Bronchial epithelial cell (primary cell): ENCODE measurements at places on chromosomes 5 and 9.

- DNase-seq: peak; percentile 50
Measured at GRCh38 chr5:69213513-69214215, 21.0 kb upstream of the CDK7 start.

- DNase-seq: peak; percentile 12
Measured at GRCh38 chr9:87278971-87279733, 218.5 kb upstream of the DAPK1 start.

DNA sequence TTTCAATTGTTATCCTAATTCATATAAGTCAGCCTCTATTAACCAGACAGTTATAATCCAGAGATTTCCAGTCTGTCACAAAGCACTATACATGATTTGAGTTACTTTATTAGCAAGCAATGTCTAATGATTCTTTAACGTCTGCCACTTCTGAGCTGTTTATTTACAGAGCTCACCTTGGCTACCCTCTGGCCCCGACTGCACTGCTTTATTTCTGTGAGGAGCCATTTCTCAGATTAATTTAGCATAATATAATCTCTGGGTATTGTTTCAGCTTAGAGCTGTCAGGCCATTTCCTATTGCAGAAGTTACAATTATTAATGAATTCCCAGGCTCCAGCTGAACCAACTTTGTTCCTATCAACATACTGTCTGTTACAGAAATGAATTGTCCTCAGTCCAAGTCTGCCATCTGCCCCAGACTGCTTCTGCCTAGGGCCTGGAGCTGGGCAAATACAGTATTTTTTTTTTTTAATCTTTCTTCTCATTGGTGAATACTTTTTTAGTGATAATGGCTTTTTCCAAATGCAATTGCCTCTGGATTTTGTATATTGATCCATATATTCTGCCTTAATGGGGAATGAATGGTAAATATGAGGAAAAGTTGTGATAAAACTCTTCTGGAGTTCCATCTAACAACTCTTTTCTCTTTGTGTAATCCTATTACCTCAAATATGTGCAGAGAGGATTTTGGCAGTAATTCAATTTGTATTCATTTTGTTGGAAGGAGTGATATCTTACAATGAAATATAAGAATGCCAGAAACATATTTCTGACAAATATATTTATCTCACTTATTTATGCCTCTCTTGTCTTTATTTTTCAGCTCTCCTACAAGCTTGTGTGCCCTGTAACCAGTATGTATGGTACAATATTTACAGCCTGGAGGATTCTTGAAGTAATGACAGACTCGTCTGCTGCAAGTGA is 104.7 kb downstream of the FOCAD start:
- DNase-seq: no peak

GRCh38 chr9:136083558-136084062 is 11.5 kb downstream of the NACC2 start:
- no peak for DNase-seq

DNA sequence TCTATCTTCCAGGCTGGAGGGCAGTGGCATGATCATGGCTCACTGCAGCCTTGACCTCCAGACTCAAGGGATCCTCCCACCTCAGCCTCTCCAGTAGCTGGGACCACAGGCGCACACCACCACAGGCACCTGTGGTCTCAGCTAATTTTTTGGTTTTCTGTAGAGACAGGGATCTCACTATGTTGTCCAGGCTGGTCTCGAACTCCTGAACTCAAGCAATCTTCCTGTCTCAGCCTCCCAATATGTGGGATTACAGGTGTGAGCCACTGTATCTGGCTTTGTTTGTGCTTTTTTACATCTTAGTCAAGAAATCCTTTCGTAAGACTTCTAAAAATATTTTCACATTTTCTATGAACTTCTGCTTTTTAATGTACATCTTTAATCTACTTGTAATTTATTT is 116.9 kb downstream of the DENND1A start:
- no peak for DNase-seq
